ENCODE measurements at places on chromosomes 2 and 18.

GRCh38 chr2:43609290-43609918, 13.6 kb upstream of the THADA start:
- DNase-seq, result no peak

DNA sequence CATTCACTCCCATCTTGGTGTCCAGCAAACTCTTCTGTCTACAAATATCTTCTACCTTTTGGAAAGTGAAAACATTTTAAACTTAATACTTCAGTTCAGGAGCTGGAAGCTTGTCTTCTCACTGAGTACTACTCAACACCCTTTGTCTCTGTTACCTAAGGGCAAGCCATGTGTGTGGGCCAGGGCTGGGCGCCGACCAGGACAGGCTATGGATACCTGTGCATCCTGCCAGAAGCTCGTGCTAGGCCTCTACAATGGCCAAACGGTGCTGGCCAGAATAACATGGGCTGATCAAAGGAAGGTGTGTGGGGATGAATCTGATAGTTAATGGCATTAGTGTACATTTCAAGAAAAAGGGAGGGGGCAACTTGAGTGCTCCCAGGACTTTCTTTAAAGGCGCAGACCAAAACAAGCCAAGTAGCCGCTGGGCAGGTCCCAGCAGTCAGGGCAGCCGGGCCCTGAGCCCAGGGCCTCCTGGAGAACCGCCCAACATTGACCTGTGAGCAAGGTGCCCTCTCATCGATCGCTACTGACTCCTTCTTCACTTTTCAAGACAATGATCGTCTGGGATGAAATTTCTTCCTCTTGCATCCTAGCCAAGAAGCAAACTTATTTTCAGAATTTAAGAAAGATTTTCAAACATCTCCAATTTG, 29.0 kb upstream of the ID2 start:
- DNase-seq, result no peak

GRCh38 chr2:184598316-184599053, at the start of gene ZNF804A:
Gene ZNF804A (plus strand): TSS chr2:184598529. CDS start chr2:184598960, 431 bp downstream.
- peak; percentile 75 for DNase-seq

DNA sequence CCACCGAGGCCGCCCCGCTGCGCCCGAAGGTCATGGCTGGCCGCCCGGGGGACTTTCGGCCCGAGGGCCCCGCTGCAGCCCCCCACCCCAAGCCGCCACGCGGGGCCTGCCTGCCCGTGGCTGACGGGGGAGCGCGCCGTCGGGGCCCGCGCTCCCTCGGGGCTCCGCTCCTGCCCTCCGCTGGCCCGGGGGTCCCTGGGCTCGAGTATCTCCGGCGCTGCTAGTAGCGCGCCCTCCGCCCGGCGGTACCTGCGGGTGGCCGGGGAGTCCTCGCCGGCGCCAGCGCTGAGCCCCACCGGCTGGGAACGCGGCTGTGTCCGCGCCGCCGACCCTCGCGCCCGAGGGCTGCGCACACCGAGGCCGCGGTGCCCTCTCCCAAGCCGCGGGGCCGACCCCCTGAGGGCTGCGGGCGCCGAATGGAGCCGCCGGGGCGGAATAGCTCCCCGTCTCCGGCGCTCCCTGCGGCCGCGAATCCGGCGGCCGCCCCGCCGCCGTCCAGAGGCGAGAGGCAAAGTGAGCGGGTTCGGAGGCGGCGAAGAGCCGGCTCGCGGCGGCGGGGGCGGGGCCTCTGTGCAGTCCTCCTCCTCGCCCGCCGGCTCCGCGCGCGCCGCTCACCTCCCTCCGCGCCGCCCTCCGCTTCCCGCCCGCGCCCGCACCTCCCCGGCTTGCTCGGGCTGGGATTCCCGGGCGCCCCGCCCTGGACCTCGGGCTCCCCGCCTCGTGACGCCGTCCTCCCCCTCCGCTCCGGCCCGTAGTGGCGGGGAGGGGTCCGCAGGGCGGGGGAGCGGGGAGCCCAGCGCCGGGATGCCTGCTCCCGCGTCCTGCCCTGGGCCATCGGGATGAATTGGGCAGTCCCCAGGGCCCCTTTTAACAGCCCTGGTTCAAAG, at the start of gene KCNG3:
Gene KCNG3 (minus strand): TSS at position 515 of the 887 bp plus-strand sequence. CDS start 481 bp downstream, at position 34.
- DNase-seq, result peak; percentile 28

DNA sequence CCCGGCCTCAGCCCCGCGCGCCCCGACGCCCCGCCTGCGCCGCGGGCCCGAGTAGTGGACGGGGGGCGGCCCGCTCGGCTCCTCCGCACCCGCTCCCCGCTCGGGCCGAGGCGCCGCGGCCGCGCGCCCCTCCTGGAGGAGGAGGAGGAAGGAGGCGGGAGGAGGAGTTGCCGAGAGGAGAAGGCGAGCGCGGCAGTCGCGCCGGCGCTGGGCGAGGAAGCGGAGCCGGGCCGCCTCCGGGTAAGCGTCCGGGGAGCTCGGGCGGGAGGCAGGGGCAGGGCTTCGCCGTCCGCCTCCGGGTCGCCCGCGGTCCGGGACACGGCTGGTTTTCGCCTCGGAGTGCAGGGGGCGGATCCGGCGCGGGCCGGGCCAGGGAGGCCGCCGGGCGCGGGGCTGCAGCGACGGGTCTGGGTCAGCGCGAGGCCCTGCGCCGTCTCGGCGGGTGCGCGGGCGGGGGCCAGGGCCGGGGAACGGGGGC, at the start of gene SOCS6:
Gene SOCS6 (plus strand): TSS at position 195 of the 478 bp plus-strand sequence. CDS start 35,624 bp downstream, outside the sequence.
- peak; percentile 95 for DNase-seq

DNA sequence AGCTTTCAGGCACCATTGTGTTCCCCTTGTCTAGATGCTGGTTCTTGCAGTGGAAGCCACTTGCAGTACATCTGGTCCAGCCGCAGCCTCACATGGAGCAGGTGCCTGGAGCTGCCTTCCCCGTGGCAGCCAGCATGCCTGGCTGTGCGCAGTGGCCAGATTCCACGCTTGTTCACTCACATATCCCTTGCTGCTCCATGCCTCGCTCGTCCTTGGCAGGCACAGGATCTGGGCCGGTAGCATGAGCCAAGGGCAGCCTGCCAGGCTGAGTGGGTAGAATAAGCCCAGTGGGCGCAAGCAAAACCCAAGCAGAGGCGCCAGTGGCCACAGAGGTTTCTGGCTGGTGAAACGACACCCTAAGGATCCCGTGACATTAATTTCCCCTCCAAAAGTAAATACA, 20.6 kb downstream of the TMX3 start:
- peak; percentile 80 for DNase-seq

DNA sequence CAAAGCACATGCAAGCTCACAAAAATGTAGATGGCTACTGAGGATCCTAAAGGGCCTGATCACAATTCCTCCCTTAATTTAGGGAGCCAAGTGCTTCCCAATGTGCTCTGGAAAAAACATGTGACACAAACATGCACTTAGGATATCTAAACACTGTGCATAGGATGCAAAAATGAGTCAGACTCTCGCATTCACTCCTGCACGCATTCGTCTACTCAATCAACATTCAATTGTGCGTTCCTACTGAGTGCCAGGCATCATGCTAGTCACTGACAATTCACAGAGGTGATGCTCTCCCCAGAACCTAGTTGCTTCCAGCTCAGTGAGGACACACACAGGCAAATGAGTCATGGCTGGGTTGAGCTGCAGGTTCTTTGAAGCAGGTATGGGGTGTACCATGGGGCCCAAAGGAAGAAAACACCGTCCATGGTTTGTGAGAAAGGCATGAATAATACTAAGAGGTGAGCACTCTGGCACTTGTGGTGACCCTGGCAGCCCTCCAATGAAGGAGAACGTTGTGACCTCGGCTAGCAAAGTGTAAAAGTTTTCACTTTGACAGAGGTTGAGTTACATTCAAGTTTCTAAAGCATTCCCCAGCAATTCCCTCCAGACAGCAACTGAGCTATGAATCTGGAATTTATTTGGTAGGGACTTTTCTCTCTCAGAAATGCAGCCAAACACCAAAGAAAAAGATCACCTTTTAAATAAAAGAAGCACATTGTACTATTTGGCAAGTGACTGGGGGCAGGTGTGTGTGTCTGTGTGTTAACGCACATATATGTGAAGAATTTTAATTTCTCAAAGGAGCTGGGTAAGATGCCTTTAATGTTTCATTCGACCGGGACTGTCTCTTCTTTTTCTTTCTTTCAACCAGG, 173.3 kb downstream of the ALPK2 start:
- DNase-seq, result no peak

- DNase-seq, result no peak
These were observed 800 bp downstream of the TTC21B start for GRCh38 chr2:165952741-165953211.

DNA sequence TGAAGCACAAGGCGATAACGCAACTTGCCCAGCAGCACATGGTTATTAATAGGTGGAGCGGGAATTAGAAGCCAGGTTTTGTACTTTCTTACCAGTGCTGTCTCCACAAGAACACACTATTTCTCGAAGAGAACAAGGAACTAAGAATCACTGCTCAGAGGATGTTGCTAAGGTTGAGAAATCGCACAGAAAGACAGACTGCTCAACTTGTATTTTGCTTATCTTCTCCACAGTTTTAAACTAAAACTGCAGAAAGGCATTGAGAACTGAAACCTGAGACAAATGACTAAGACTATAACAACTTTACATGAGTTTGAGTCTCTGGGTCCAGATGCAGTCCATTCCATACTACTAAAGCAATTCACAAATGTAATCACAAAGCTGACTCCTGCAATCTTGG, 6.2 kb downstream of the PRKD3 start:
- no peak for DNase-seq

Data from posterior cingulate gyrus (tissue), 11 donors.